ENCODE measurements at places on chromosomes 3 and 15. TPM values are rescaled to one million over a fixed set of nuclear protein-coding genes. Genes with fewer than 3 reads are reported as not detected.

Gene NMNAT3
- total RNA-seq, result 0.43 TPM

Gene C2CD4A
- not detected for total RNA-seq

Gene SLC24A5
- total RNA-seq, result not detected

Gene ROBO2
- total RNA-seq, result not detected

Gene DPPA2
- total RNA-seq, result not detected
